Adrenal gland (tissue), 19 donors: ENCODE measurements at places on chromosomes 2 and 18.

DNA sequence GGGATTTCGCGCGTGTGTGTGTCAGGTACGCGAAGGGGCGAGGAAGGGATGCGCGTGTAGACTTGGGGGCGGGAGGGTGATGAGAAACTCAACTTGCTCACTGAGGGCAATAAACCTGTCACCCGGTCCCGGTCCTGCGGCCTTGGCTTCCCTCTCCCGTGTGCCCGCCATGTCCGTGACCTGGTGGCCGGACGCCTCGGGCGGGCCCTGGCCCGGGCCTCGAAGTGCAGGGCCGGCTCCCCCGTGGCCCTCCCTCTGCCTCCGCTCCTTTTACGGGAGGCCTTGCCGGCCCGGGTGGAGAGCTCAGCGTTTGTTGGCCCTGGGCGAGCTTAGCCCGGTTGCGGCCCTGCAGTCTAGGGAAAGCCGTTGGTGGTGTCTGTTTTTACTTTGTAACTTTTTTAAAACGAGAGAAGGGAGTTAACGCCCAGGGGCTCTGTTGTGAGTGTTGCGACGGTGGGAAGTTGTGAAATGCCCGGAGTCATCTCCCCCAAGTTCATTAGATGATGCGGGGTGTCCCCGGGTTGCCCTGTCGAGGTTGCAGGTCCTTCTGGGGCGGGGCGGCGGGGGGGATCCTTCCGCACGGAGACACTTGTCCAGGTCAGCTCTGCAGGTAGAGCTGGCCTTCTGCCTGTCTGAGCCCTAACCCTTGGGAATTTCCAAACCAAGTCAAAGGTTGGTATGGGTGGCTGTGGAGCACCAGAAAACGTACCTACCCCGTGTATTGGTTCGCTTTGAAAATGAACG is 883 bp downstream of the SMCHD1 start:
- DNase-seq: peak; percentile 73

DNA sequence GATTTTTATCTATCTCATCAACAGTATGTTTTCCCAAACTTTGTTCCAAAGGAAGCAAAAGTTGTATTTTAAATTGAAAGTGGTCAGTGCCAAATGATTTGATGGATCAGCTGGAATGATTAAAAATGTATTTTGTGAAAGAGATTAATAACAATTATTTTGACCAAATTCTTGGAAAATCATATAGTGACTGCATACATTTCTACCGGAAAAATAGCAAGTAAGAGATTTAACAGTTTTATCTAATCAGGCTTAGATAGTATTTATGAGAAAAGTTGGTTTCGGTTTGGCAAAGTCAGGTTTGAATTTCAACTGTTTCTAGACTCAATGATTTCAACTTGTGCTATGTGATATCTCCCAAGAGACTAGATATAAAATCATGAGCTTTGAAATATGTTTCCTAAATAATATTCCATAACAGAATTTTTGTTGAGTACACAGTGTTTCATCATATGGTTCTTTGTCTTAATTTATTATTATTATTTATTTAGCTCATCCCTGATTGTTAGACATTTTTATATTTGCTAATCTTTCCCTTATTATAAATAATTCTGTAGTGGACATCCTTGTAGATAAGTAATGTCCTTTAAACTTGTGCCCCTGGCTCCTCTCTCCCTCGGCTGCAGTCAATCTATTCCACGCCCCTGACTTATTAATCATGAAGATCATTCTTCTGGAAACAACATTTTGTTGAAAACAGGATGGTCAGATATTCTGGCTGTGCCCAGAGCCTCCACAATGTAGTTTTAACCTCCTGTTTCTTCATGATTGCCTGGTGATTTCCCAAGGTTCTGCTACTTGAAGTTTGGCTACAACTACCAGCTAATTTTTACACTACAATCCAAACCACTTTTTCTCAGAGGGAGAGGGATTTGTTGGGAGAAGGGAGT is 520.7 kb upstream of the TCF4 start:
- DNase-seq: no peak

DNA sequence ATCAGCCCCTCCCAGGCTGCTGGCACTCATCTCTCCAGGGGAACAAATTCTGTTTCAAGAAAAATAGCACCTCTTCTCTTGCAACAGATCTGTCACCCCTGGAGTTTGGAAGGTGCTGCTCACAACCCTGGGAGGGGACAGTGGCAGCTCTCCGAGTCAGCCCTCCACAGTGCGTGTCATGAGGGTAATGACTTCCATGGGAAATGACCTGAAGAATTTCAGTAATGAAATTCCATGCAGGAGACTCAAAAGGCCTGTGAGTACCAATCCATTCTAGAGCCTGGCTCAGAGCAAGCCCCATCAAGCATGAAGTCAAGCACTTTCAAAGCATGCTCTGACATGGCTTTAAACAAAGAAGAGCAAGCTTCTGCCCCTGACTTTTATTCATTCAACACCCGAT is 276.3 kb upstream of the PARD3B start:
- no peak for DNase-seq

GRCh38 chr18:44996261-44996660 is 315.6 kb downstream of the SETBP1 start:
- DNase-seq: no peak

DNA sequence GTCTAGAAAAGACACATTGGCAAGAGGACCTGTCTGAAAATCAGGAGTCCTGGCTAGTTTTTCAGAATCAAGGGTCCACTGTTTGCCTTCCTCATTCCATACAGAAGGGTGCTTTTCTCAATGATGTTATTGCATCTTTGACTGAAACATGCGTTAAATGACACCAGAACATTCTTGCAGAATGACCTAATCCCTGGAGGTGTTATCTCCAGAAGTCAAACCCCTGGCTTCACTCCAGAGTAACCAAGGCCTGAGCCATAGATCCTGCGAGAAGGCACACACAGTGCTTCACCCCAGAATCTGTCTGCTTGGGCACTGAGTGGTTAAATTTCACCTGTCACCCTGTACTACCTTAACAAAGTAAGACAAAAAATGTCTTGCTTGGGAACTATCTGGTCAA is 1055.2 kb upstream of the FANCL start:
- peak; percentile 36 for DNase-seq

DNA sequence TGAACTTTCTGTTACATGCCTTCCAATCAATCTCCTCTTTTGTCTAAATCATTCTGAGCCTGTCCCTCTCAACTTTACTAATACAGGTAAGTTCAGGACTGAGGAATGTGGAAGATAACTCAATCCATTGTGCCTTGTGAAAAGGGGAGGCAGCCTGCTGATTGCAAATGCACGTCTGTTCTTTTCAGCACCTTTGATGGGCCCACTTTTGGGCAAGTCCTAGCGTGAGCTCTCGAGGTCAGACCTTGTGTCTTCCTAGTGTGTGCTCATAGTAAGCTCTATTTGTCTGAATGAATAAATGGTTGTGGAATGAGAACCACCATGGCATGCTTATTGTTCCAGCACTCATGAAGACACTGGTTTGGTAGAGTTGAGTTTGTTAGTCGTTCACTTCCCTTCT is 50.4 kb upstream of the REL start:
- no peak for DNase-seq

DNA sequence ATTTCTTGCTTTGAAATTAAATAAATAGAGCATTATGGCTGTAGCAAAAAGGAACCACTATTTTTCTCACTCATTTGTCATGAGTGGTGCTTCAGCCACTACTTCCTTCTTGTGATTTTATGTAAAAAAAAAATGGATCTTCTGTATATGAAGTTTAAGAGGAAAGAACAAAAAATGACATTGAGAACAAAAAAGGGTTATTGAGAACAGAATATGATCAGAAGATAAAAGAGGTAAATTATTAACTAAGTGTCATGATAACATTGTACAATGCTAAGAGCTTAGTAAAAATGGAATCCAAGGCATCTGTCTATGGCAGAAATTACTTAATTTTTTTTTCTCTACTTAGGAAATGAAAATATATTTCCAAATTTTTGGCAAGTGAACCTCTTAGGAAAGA is 103.5 kb downstream of the PKP4 start:
- no peak for DNase-seq

DNA sequence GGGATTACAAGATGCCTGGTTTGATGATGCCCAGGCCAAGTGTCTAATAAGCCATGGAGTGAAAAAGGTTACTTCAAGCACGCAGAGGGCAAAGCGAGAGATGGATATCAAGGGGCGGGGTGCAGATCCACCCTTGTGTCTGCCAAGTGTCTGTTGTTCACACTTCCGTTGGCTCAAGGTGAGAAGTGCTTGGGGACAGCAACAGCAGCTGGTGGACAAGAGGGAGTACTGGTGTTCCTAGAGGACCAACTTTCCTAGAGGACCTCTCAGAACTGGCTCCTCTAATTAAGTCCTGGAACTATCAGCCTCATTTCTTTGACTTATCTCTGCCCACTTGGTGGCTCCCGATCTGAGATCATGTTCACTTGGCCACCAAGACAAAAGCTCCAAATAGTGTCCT is 299.1 kb downstream of the PRKCE start:
- DNase-seq: no peak

GRCh38 chr2:10333247-10333613 is 30.5 kb downstream of the HPCAL1 start:
- DNase-seq: no peak

GRCh38 chr2:207253666-207254345 is 88.1 kb upstream of the KLF7 start:
- DNase-seq: no peak

DNA sequence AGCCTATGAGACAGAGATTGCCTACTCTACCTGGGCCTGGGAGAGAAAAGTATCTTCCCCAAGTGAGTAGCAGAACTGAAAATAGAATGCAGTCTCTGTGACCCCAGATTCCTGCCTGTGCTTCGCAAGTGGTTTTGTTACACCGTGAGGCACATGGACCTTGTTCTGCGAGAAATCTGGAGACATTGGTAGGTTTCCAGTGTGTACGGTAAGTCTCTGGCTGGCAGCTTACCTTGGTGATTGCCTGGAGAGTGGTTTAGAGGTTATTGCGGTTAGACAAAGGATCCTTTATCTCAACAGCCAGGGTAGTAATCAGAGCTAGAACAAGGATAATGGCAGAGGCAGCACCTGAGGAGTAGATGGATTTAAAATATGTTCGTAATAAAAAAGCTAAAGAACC is 606.0 kb upstream of the GCFC2 start:
- DNase-seq: no peak

GRCh38 chr18:77206676-77207374 is 42.8 kb upstream of the GALR1 start:
- DNase-seq: peak; percentile 45

DNA sequence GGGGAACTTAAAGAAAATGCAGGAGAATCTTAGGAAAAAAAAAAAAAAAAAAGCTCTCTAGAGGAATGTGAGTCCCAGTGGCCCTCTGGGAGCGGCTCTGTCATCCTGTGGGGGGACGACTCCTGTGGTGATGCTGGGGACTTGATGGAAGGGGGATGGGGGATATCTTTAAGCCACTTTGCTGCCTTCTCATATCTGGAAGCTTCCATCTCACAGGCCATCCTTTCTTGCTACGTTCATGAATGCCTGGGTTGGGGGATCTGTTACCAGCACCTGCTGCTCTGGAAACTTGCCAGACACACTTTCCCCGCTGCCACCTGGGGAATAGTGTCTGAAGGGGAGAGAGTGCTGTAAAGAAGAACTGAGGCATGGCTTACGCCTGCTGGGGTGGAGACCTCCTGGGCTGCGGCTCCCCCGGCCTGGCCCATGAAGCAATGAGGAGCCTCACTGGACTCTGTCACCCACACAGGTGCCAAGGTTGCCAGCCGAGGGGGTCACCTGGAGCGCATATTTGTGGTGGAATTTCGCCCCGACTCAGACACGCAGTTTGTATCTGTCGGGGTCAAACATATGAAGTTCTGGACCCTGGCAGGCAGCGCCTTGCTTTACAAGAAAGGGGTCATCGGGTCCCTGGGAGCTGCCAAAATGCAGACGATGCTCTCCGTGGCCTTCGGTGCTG is 92.8 kb downstream of the RTN4 start:
- DNase-seq: no peak

- no peak for DNase-seq
Observed at GRCh38 chr2:171834286-171834685, 59.8 kb downstream of the SLC25A12 start.

GRCh38 chr2:1721706-1722646 is 22.3 kb downstream of the PXDN start:
- DNase-seq: no peak

GRCh38 chr2:215895330-215895729 is 118.0 kb downstream of the MREG start:
- DNase-seq: no peak

DNA sequence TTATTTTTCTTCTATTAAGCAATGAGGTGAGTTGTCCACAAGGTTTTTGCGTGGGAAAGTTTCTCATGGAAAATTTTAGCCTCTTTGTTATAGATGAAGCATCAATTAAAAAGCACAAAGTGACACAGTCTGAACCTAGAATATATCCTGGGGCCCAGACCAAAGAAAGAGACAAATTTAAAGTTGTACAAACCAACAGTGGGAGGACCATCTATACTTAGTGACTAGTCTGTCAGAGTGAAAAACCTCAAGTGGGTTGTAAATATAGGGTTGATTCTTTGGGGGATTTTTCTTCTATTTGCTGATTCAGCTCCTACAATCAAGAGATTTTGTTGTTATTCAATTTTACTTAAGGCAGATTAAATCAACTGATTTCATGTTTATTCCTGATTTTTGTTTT is 256.2 kb downstream of the SATB2 start:
- no peak for DNase-seq

- DNase-seq: no peak
Observed at GRCh38 chr2:215899141-215900074, 113.9 kb downstream of the MREG start.

DNA sequence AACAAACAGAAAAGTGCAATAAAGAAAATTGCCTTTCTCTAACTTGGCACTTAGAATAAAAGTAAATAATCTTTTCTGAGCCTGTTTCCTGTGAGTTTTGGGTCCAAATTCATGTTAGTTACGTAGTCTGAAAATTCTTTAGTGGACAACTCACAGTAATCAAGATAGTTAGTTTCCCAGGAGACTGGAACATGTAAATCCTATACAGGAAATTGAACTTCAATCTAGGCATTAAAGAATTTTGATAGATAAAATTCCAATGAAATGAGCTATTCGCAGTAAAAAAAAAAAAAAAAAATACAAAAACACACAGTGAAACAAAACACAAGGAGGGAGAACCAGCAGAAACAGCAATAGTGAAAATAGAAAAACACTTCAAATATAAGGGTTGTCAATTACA is 83.8 kb upstream of the REG3G start:
- DNase-seq: no peak

DNA sequence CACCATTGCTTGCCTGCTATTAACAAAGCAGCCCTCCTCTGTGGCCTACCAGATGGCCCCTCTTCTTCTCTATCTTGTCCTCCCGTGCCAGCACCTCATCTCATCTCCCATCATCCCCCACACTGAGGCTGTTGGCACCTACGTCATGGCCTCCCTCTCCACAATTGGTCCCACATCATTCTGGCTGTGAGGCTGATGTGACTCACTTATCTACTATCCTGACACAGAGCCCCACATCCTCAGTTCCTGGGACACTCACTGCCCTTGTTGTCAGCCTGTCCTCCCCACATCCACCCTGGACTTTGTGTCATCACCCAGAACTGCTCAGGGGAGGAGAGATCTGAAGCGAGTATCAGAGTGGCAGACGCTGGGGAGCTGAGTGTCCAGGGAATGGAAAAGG is 102.9 kb downstream of the MRO start:
- no peak for DNase-seq

DNA sequence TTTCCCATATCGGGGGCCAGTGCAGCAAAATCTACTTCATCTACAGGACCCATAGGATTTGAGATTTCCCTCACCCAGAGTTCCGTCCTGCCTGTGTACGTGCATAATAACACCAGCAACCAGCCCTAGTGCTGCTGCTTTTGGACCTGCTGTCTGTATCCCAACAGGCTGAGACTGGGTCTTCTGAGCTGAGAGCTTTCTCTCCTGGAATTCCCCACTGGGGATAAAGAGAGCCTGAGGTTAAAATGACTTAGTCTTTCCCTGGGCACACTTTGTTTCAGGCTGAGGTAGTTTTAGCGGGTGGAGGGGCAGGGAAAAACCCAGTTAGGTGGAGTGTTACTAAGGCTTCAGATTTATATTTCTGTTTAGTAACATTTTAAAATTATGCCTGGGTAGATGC is 62.5 kb downstream of the SERTAD2 start:
- no peak for DNase-seq
